HepG2 (cell line): ENCODE measurements at places on chromosomes 6 and 20. TPM values are rescaled to one million over a fixed set of nuclear protein-coding genes. Genes with fewer than 3 reads are reported as not detected.

Gene DSTN
- total RNA-seq = 106 and 164 TPM in 2 replicates

Gene GRM1
- total RNA-seq = 0.09 TPM in 1 of 2 replicates, not detected in the other

Gene LIN28B
- total RNA-seq = 56.8 and 100 TPM in 2 replicates

Gene HLA-DQB2
- not detected in 2 replicates for total RNA-seq

Gene RIPPLY2
- total RNA-seq = not detected in 2 replicates

Gene ID4
- total RNA-seq = 0.44 and 0.60 TPM in 2 replicates

Gene OR2J3
- total RNA-seq = not detected in 2 replicates

- no peaks in the 10 kb centered on the region for H3K4me1 ChIP-seq
- DNase-seq = no peak
- no peaks in the 10 kb centered on the region for H3K36me3 ChIP-seq
- no peak overlapping the region for H3K4me3 ChIP-seq
Measured at GRCh38 chr20:52425253-52425652, 233.7 kb upstream of the ZFP64 start.

GRCh38 chr6:120468486-120468885 is 865.8 kb downstream of the TBC1D32 start:
- H3K4me3 ChIP-seq = no peak overlapping the region
- H3K27ac ChIP-seq = no peak overlapping the region
- H3K27me3 ChIP-seq = no peaks in the 10 kb centered on the region
- DNase-seq = no peak
- H3K4me1 ChIP-seq = no peaks in the 10 kb centered on the region

- no peak for DNase-seq
- no peak overlapping the region for H3K4me3 ChIP-seq
- H3K4me1 ChIP-seq = peaks cover 53% of the 10 kb centered on the region
- no peaks in the 10 kb centered on the region for H3K36me3 ChIP-seq
- peak overlapping the region; percentile 69 for H3K27ac ChIP-seq
Measured at GRCh38 chr6:37241775-37242428, 15.7 kb upstream of the TBC1D22B start.

GRCh38 chr6:17919496-17919895 is 67.9 kb downstream of the KIF13A start:
- no peak overlapping the region for H3K4me3 ChIP-seq
- H3K27me3 ChIP-seq = no peaks in the 10 kb centered on the region
- no peak for DNase-seq

GRCh38 chr6:134802426-134803058 is 147.4 kb downstream of the ALDH8A1 start:
- no peak overlapping the region for H3K4me3 ChIP-seq
- no peaks in the 10 kb centered on the region for H3K27me3 ChIP-seq
- peak; percentile 21 for DNase-seq
- no peak overlapping the region for H3K27ac ChIP-seq
- no peaks in the 10 kb centered on the region for H3K4me1 ChIP-seq
- no peaks in the 10 kb centered on the region for H3K36me3 ChIP-seq

GRCh38 chr6:95518630-95519227 is 58.6 kb upstream of the MANEA start:
- no peaks in the 10 kb centered on the region for H3K27me3 ChIP-seq
- no peaks in the 10 kb centered on the region for H3K4me1 ChIP-seq
- no peak overlapping the region for H3K4me3 ChIP-seq
- DNase-seq = no peak
- no peak overlapping the region for H3K27ac ChIP-seq

GRCh38 chr6:56902641-56903464 is 52.1 kb upstream of the BEND6 start:
- no peaks in the 10 kb centered on the region for H3K27me3 ChIP-seq
- H3K4me1 ChIP-seq = peaks cover 11% of the 10 kb centered on the region; the same call in 1 of the 2 replicates
- H3K27ac ChIP-seq = no peak overlapping the region
- no peaks in the 10 kb centered on the region for H3K36me3 ChIP-seq

DNA sequence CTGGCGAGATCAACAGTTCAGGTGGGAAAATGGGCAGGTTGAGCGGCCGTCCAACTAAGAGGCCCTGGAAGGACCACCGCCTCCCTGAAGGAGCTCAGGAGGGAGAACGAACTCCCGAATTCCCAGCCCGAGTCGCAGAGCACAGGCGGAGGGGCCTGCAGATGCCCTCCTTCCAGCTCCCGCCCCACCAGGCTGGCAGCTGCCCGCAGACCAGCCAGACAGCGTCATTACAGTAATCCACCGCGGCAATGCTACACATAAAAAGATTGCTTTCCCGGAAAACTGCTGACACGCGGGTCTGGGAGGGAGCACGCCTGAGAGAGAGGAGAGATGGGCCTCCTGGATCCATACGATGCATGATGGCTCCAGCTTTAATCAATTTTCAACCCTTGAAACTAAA is 30.5 kb upstream of the SLCO4A1 start:
- no peaks in the 10 kb centered on the region for H3K36me3 ChIP-seq
- DNase-seq = no peak
- H3K27me3 ChIP-seq = peaks cover 16% of the 10 kb centered on the region
- no peak overlapping the region for H3K4me3 ChIP-seq
- peaks cover 6% of the 10 kb centered on the region for H3K4me1 ChIP-seq

DNA sequence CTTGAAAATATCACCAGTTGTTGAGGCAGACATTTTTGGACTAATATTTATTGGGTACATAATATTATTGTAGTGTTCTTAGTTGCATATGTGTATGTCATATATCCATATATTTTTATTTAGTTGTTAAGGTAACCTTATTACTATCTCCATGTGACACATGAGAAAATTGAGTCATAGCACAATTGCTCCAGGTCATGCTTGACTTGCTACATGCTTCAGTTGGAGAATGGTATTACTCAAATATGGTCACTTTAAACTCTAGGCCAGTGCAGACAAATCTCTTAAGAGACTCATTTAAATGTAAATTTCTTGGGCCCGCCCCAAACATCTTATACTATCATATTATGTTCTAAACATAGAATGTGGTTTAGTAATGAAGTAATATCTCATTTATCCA is 246.1 kb downstream of the RIMS1 start:
- no peaks in the 10 kb centered on the region for H3K36me3 ChIP-seq
- no peak for DNase-seq
- no peaks in the 10 kb centered on the region for H3K27me3 ChIP-seq
- no peak overlapping the region for H3K27ac ChIP-seq

GRCh38 chr6:37155394-37156312 is 14.3 kb upstream of the PIM1 start:
- no peak for DNase-seq
- H3K27ac ChIP-seq = no peak overlapping the region
- H3K4me1 ChIP-seq = peaks cover 56% of the 10 kb centered on the region
- H3K4me3 ChIP-seq = peak overlapping the region; percentile 49
- H3K36me3 ChIP-seq = no peaks in the 10 kb centered on the region

- H3K27ac ChIP-seq = no peak overlapping the region
- H3K4me3 ChIP-seq = no peak overlapping the region
- DNase-seq = no peak
- peaks cover 27% of the 10 kb centered on the region for H3K27me3 ChIP-seq
- H3K4me1 ChIP-seq = peaks cover 6% of the 10 kb centered on the region; the same call in 1 of the 2 replicates
Measured at GRCh38 chr6:99613409-99613704, 6.7 kb downstream of the PRDM13 start.

DNA sequence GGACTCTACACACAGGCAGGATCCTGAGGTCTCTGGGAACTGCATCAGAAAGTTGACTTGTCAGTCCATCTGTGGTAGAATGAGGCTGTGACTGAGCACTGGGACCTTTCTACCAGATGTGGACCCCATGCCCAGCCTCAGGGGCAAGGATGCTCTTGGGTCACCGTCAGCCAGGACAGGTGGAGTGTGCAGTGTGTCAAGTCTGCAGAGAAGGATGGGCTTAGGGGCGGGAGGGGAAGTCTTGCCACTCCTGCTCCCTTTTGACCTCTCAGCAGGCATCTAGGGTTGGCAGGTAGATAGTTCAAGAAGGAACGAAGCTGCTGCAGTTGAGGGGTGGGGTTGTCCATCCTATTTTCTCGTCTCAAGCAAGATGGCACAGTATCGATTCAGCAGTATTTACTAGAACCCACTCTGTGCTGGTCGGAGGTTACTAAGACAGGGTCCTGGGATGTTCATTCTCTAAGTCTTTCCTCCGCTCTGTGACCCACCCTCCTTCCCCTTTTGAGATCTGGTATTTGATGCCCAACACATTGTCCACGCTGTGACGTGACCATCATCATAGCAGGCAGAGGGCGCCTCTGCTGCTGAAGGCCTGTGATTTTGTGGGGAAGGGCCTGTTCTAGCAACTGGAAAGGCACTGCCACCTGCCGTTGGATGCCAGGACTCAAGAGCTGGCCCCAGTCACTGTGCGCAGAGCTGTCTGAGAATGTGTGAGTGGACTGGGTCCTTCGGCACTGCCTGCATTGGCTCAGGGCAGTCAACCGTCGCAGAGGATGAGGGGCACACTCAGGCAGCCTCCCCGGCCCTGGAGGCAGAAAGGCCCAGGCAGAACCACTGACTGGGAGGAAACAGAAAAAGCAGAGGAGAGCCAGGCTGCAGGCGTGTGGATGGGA is 23.2 kb downstream of the RBCK1 start:
- DNase-seq = peak; percentile 93
- peaks cover 58% of the 10 kb centered on the region for H3K36me3 ChIP-seq

DNA sequence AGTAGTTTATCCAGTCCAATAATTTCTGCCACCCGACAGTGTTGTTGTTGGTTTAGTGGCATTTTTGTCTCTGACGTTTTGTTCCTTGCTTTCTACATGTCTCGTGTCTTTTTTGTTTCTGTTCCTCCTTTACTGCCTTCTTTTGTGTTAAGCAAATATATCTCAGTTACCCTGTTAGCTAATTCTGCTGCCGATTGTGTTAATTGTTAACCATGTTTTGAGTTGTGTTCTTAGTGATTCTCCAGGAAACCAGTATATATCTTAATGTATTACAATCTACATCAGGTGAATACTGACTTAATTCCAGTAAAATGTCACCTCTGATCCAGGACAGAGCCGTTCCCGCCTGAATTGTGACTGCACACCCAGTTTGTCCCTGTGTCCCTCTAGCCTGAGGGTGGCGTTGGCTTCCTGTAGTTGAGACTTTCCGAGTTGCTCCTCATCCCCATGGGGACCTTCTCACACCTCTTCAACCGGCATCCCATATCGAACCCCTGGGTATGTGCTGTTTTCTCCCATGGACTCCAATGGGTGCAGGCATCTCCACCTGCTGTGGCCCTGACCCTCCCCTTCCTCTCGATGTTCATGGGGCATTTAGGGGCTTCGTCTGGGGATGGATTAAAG is 35.8 kb upstream of the BHLHE23 start:
- H3K36me3 ChIP-seq = no peaks in the 10 kb centered on the region
- no peak overlapping the region for H3K27ac ChIP-seq
- no peak for DNase-seq
- peaks cover 89% of the 10 kb centered on the region for H3K27me3 ChIP-seq
- H3K4me3 ChIP-seq = no peak overlapping the region

DNA sequence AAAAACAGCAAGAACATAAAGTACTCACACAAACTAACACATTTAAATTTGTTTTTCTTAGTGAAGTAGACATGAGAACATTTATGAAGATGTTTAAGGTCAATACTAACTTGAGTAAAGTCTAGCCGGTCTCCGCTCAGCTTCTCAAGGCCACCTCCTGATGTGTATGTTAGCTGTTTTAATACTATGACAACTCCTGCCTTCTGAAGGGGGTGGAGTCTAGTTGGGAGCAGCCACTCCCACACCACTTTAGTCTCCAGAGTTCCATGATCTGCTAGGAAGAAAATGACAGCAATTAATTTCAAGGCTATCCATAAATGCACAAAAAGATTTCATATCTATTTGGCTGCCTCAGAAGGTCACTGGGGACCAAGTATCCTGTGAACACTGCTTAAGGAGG is at the start of gene GSTA3:
GSTA3 (minus strand) TSS at position 168 of the 400 bp plus-strand sequence. CDS start 3,864 bp downstream, outside the sequence.
- no peak within 1 kb of the TSS for H3K4me3 ChIP-seq
- H3K27me3 ChIP-seq = no peaks in the 10 kb centered on the region
- DNase-seq = no peak
- peaks cover 6% of the 10 kb centered on the region; the same call in 1 of the 2 replicates for H3K4me1 ChIP-seq
- H3K27ac ChIP-seq = no peak within 1 kb of the TSS

DNA sequence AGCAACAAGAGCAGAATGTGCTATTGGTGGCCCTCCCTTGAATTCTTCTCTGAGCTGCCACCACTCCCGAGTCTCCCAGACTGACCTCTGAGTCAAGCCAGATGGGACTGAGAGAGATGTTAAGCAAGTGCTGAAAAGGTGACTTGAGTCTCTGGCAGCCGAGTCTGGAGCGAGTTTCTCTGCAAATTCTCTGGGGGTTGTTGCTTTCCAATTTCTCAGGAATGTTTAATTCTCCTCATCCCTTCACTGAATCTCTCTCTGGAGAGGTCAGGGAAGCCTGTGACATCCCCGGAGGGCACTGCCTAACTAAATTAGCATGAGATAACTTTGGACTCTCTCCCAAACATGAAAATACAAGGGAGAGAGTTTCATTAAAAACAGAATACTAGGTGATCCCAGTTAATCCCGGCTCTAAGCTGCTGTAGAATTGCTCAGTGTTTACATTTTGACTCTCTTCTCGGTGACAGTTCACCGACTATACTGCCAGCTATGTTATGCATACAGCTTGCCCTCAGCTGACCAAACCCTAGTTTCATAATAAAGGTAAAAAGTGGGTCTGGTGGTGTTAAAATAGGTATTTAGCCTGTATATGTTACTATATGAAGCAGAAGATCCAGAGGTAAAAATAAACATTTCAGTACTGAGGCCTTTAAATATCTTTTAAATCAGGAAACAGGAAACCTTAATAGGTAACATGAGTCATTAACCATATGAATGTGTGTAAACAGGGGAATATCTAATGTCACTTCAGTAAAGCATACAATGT is 157.9 kb downstream of the FOXC1 start:
- H3K4me1 ChIP-seq = peaks cover 5% of the 10 kb centered on the region; the same call in 1 of the 2 replicates
- H3K4me3 ChIP-seq = no peak overlapping the region
- H3K27me3 ChIP-seq = no peaks in the 10 kb centered on the region
- H3K27ac ChIP-seq = no peak overlapping the region

- peaks cover 37% of the 10 kb centered on the region for H3K4me1 ChIP-seq
- peak overlapping the region; percentile 62 for H3K4me3 ChIP-seq
- no peaks in the 10 kb centered on the region for H3K36me3 ChIP-seq
- H3K27me3 ChIP-seq = no peaks in the 10 kb centered on the region
Measured at GRCh38 chr20:1317545-1318255, 11.2 kb downstream of the SDCBP2 start.

DNA sequence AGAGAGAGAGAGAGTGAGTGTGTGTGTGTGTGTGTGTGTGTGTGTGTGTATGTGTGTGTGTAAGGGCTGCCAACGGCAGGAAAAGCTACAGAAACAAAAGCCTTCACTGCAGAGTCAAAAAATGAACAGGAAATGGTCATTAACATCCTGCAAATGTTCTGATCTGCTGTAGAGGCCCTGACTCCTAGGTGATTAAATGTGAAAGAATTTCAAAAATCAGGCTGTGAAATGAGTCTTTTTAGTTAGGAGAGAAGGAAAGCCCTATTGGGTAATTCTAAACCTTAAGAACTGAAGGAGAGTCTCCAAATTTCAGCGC is 166.5 kb upstream of the MYLIP start:
- H3K4me3 ChIP-seq = no peak overlapping the region
- no peaks in the 10 kb centered on the region for H3K4me1 ChIP-seq
- no peak for DNase-seq
- H3K27ac ChIP-seq = no peak overlapping the region
